ENCODE measurements at places on chromosomes 1 and 21.

DNA sequence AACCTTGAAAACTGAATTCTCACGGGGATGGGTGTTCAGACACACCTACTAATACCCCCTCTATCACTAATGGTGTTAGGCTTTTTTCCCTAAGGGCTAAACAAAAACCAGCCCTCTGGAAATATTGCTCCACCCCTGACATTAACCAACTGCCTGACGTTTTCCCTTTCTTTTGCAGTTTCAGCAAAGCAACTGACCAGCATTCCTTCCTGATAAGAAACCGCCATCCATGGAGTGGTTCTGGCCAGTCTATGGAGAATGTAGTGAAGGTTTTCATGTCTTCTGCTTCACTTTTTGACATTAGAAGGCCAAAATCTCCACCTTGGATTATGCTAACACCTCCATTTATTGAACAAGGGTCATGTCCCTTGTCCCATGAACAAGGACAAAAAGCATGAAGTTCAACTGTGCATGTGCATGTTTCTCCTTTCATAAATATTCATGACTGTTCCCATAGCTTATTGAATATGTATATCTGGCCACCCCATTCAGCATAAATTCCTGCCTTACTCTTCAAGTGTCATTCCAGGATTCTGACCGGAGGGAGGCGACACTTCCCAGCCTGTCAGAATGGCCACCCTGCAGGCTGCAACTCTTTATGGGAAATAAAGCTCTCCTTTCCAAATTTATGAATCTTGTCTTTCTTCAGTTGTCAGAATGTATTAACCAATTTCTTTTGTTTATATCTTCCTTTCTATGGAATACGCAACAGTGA is 314.3 kb downstream of the HHIPL2 start:
- no peak for DNase-seq

- no peak for DNase-seq
These were observed 71.5 kb upstream of the DISP3 start for GRCh38 chr1:11407301-11407994.

- peak; percentile 68 for DNase-seq
These were observed 590 bp downstream of the FOXJ3 start for GRCh38 chr1:42334240-42335049.

- no peak for DNase-seq
These were observed 8.4 kb upstream of the GALNT2 start for GRCh38 chr1:230058626-230059025.

- DNase-seq, result no peak
These were observed 542 bp upstream of the ASTN1 start for GRCh38 chr1:177165069-177165439.

DNA sequence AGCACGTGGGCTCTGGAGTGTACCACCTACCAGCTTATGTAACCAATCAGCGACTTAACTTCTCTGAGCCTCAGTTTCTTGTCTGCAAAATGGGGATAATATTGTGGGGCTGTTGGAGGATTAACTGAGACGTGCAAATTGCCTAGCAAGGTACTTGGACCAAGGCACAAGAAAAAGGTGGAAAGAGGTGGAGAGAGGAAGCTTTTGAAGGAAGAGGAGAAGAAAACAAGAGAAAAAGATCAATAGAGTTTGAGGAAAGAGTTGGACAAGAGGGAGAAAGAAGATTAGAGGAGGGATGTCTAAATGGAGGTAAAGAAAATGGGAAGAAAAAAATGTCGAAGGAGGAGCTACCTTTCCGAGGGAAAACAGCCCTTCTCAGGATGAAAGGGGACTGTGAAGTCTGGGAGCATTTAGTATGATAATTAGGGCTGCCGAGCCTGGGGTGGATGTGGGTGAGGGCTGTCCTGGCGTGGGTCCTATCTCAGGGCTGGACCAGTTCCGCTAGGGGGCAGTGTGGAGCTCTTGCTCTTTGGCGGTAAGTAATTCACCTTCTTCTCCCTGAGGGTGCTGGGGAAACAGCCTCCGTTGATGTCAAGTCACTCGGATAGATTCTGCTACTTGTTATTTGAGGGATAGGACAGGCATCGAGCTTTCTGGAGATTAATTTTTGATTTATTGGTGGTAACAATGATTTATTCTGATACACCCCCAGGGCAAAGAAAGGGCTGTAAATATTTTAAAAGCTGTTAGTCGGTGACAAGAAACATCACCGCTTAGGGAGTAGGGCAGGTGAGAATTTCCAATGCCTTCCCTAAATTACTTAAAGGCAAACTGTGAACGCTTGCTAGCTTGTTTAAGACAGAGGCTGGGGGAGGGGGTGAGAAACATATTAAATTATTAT is 79.0 kb upstream of the NFASC start:
- DNase-seq, result peak; percentile 30

DNA sequence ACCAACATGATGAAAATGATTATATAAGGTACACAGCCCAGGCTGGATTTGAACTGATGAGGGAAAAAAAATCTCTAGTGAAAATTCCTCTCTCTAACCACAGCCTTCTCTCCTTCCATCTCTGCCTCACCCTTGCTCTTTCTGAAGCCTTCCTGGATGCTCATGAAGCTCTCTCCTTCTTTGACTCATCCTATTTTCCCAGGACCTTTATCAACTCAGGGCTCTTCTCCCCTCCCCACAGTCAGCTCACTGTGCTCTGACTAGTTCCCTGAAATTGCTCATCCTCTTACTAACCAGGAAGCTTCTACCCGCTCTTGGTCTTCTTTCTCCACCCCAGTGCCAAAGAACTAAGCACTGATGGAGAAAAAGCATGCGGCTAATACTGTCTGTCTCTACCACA is 46.4 kb upstream of the ERG start:
- peak; percentile 80 for DNase-seq

DNA sequence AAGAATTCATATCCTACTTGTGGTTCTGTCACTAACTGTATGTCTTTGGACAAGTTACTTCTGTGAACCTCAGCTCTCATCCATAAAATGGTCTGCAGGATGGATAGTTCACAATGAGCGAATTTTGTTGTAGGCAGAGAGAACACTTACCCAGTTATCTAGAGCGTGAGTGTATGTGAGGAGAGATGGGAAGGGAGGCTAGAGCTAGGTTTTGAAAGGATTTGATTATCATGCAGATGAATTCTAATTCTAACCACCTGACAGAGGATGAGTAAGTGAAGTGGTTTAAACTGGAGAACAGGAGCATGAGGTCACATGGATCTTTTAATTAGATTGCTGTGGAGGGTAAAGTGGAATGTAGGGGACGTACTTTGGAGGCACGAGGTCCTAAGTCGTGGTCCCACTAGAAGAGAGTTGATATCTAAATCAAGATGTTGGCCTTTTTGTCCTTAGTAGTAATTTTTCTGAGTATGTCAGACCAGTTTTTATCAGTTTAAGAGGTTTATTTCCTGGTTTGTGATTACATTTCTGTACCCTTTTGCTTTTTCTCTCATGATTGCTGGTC is 5.0 kb downstream of the SUCO start:
- DNase-seq, result no peak

DNA sequence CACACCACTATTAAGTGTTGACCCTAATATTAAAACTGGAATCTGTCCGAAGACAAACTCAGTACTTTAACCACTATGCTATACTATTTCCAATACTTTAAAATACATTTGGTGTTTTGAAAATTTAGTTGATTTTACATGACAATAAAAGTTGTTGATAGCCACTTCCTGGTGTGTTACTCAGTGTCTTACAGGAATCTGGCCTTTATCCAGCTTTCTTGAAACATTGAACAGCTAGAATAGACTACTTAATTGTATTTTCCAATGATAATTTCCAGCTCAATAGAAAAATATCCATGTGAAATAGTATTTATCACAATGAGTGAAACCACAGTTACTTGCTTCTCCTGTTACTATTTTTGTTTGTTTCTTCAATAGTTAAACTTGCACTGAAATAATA is 369.6 kb upstream of the ADGRL4 start:
- no peak for DNase-seq

DNA sequence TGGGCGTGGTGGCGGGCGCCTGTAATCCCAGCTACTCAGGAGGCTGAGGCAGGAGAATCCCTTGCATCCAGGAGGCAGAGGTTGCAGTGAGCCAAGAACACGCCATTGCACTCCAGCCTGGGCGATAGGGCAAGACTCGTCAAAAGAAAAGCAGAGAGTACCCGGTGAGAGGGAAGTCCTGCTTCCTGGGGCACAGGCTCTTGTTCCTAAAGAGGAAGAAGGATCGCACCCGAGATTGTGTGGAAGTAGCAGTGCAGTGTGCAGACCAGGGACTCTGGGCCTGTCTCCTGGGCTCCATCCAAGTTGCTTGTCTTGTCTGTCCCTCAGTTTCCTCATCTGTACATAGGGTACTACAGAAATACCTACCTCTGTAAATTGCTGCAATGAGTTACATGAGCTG is 29.6 kb downstream of the NBPF3 start:
- no peak for DNase-seq

- DNase-seq, result no peak
These were observed 5.3 kb upstream of the TNN start for GRCh38 chr1:175062339-175062738.

DNA sequence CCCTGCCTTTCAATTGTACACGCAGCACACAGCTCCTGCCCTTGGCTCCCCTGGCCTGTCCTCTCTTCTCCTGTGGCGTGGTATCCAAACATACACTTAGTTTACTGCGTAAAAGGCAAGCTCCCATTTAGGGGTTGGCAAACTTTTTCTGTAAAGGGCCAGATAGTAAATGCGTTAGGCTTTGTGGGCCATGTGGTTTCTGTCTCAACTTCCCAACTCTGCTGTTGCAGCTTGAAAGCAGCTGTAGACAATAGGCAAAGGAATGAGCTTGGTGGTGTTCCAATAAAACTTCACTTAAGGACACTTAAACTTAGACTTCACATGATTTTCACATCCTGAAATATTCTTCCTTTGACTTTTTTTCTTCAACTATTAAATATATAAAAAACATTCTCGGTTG is 63.3 kb downstream of the RHOU start:
- no peak for DNase-seq

DNA sequence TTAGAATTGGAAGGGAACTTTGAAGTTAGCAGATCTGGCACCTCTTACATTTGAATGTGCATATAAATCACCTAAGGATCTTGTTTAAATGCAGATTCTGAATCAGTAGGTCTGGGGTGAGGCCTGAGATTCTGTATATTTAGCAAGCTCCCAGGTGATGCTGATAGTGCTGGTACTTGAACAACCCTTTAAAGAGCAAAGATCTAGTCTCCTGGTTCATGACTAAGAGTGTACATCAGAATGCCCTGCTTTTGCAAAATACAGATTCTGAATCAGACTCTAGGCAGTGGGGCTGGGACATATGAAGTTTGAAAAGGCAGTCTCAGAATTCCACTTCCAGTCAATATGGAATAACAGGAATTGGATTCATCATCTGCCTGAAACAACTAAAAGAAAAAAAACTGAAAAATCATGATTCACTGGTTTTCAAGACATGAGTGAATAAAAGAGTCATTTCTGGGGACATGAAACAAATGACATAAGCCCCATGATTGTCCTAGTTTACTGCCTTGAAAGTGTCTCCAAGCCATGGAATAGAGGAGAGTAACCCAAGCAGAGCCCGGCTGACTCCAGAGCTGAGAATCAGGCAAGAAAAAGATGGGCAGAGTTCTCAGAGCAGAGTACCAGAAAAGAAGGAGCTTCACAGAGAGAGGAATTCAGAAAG is 149.6 kb upstream of the SGIP1 start:
- no peak for DNase-seq

- peak; percentile 59 for DNase-seq
These were observed 177.5 kb downstream of the VPS13D start for GRCh38 chr1:12407050-12407961.

GRCh38 chr21:17854745-17855144 is 35.6 kb upstream of the C21orf91 start:
- DNase-seq, result no peak

DNA sequence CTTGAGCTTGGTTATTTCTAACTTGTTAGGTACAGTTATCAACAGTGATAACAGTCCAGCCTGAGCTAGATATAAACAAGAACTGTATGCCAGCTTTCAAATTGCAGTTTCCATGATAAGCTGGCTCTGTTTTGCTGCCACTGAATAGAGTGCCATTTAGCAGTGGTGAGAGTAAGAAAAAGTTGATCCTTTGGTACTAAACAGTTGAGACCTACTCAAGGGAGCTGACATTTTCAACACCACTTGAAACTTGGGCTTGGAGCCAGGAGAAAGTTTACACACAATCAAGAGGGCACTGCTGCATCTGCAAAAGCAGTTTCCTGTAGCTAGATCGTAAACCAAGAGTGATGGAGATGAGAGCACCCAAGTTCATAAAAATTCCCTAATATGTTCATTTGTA is 131.3 kb downstream of the RGS7 start:
- no peak for DNase-seq

DNA sequence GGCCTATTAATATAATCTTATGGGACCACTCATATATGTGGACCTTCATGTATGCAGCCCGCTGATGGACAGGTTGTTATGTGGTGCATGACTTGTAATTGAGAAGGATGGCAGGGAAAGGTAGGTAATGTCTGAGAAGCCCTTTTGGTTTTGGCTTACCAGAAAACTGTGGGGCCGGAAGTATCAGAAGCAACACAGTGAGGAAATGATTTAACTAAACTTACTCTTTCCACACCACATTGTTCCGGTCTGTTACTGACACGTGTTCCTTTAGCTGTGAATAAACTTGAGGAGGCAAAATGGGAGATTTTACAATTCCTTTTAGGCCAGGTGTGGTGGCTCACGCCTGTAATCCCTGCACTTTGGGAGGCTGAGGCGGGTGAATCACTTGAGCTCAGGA is 32.4 kb downstream of the KIF1B start:
- DNase-seq, result no peak

DNA sequence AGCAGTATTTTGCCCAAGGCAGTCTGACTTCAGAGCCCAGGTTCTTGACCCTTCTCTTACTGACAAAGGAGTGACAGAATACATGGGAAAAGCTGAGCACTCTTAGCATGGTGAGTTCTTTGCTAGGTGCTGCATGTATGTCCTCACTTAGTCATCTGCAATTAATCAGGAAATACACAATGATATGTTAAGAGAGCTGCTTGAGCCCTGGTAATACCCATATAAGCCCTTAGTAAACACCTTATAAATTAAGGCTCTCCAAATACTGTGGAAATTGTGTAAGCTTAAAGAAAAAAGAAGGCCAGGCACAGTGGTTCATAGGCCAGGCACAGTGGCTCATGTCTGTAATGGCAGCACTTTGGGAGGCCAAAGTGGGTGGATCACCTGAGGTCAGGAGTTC is 14.0 kb upstream of the TMEM81 start:
- DNase-seq, result no peak

DNA sequence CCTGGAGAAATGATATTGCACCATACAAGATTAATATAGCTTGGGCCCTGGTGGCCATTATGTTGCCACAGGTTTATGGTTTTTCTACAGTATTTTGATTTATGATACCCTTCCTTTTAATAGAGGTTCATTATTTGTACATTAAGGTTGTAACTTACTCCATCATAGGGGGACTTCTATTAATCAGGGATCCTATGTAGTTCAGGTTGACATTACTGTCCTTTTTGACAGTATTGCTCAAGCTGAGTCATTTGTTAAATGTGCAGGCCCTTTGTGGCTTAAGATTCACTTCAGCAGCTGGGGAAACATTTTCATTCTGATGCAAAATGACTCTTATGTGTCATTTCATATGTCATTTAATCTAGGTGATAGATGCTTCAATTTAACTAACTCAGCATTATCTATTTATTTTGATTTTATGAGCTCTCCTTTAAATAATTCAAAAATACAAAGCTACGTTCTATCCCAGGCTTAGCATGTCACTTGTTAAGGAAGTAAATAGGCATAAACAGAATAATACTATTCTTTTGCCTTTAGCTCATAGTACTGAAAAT is 686.9 kb upstream of the NCAM2 start:
- DNase-seq, result no peak

- DNase-seq, result no peak
These were observed 268.4 kb upstream of the USP24 start for GRCh38 chr1:55483523-55483922.
